Endodermal cell (in vitro differentiated cells): ENCODE measurements at places on chromosomes 3 and 15. TPM values are rescaled to one million over a fixed set of nuclear protein-coding genes. Genes with fewer than 3 reads are reported as not detected.
A peak's percentile ranks its signal among the peaks of the same experiment; 100 is the strongest.

DNA sequence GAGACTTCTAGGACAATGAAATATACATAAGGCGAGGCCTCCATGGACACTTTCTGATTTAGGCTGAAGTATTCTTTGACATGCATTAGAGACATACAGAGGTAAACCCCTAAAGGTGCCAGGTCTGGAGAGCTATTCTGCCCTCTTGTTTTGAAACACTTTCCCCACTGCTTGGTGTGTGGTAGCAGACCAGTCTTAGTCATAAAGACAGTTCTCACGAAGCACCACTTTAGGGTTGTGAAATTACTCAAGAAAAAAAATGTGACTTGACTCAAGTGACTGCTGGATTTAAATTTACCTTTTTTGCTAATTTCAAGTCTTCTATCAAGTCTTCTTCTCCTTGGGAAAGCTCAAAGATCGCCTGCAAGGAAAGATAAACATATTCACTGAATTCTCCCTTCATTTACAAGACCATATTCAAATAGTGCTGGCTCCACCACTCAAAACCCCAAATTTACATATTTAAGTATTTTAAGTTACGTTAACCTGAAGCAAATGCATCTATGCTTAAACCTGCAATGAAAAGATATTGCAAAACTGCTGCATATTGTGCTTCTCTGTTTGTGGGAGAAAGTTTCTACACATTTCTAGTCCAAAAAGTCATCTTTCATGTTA, 48.4 kb downstream of the ARHGEF3 start:
- H3K27me3 ChIP-seq, result no peaks in the 10 kb centered on the region
- H3K4me3 ChIP-seq, result no peak overlapping the region
- no peak for DNase-seq
- peaks cover 40% of the 10 kb centered on the region for H3K36me3 ChIP-seq

- peak; percentile 94 for DNase-seq
- peak overlapping the region; percentile 46 for H3K4me3 ChIP-seq
- H3K27ac ChIP-seq, result no peak overlapping the region
Observed at GRCh38 chr15:74245342-74245931, 9.3 kb downstream of the CCDC33 start.

- DNase-seq, result no peak
- H3K27ac ChIP-seq, result no peak overlapping the region
- no peak overlapping the region for H3K4me3 ChIP-seq
- H3K36me3 ChIP-seq, result no peaks in the 10 kb centered on the region
- H3K27me3 ChIP-seq, result no peaks in the 10 kb centered on the region
Observed at GRCh38 chr3:71987828-71988227, 202.9 kb upstream of the PROK2 start.

GRCh38 chr15:62853114-62853840, 189.3 kb upstream of the TPM1 start:
- H3K4me3 ChIP-seq, result no peak overlapping the region
- H3K27me3 ChIP-seq, result no peaks in the 10 kb centered on the region
- H3K27ac ChIP-seq, result no peak overlapping the region
- peak; percentile 22 for DNase-seq
- peaks cover 19% of the 10 kb centered on the region for H3K4me1 ChIP-seq
- no peaks in the 10 kb centered on the region for H3K36me3 ChIP-seq

DNA sequence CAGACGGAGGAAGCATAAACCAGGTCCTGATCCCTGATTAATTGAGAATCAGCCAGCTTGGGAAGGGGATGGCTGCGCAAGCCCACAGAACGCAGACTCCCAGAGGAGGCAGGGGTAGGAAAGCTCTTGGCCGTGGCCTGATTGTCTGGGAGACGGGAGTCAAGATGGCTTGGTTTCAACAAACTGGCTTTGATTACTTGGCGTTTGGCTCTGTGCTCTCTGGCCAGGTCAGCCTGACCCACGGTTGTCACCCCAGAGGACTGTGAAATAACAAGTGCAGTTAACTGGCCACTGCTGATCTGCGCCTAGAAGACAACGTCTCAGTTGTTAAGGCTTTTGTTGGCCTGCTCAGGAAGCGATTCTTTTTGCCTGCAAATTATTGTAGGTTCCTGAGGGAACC, 387.0 kb upstream of the PROK2 start:
- H3K36me3 ChIP-seq, result no peaks in the 10 kb centered on the region
- no peak overlapping the region for H3K27ac ChIP-seq
- no peak overlapping the region for H3K4me3 ChIP-seq
- no peaks in the 10 kb centered on the region for H3K27me3 ChIP-seq

- DNase-seq, result no peak
- H3K36me3 ChIP-seq, result no peaks in the 10 kb centered on the region
- no peaks in the 10 kb centered on the region for H3K4me1 ChIP-seq
- no peak overlapping the region for H3K4me3 ChIP-seq
- no peak overlapping the region for H3K27ac ChIP-seq
Observed at GRCh38 chr3:185959609-185960521, 22.1 kb upstream of the TRA2B start.

GRCh38 chr15:98800437-98801233, 152.3 kb downstream of the IGF1R start:
- H3K27ac ChIP-seq, result peak overlapping the region; percentile 99
- peak; percentile 93 for DNase-seq
- peak overlapping the region; percentile 72 for H3K4me3 ChIP-seq
- H3K4me1 ChIP-seq, result peaks cover 38% of the 10 kb centered on the region

GOLGA8A gene
- 60.8 to 190 TPM (median 63.9 TPM) in 3 replicates for total RNA-seq

SIDT1 gene
- not detected in 2 replicates for total RNA-seq

DLEC1 gene
- 3.9 and 4.5 TPM in 2 replicates for total RNA-seq

ADPGK gene
- total RNA-seq, result 66.3 and 68.6 TPM in 2 replicates

LRRN1 gene
- total RNA-seq, result 62.8 to 119 TPM (median 109 TPM) in 3 replicates

TCF12 gene
- 90.7 and 103 TPM in 2 replicates for total RNA-seq

POPDC2 gene
- 0.40 to 0.95 TPM (median 0.59 TPM) in 3 replicates for total RNA-seq
